ENCODE measurements at places on chromosomes 5 and 9. TPM values are rescaled to one million over a fixed set of nuclear protein-coding genes. Genes with fewer than 3 reads are reported as not detected.

Gene GABRG2
- 0.06 TPM for polyA plus RNA-seq

Gene LCP2
- 3.1 TPM for polyA plus RNA-seq

Gene ADGRD2
- not detected for polyA plus RNA-seq

Gene LRRC19
- polyA plus RNA-seq: 18.1 TPM

Gene RORB
- polyA plus RNA-seq: 0.17 TPM

Gene RNF183
- 7.5 TPM for polyA plus RNA-seq
